Sigmoid colon (tissue), 7 donors: ENCODE measurements at places on chromosomes 1 and 21. TPM values are rescaled to one million over a fixed set of nuclear protein-coding genes. Genes with fewer than 3 reads are reported as not detected.

CR1L gene
- not detected for total RNA-seq

DNA sequence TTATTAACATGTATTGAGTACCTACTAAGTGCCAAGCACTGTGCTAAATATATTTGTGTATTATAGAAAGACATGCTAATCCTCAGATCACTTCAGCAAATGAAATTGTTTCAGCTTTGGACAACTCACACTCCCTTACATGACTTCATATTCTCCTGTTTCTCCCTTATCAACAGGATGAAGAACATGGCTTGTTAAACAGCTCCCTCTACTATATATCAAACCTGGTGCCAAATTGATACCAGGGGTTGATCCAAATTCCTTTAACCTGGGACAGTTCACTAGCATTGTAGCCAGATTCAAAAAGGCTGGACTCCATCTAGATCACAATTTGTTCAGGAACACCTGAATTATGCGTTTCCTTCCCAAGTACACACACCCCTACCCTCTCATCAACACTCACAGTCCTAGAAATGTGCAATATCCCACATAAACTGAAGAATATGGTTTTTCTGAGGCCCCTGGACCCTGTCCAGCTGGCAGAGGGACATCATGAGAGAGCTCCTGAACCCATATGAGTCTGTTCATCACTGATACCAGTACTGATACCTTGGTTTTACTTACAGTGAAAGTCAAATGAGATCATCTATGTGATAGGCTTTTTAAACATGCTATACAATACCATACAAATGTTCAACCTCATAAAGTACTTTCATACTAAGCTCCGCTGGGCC is 47.0 kb upstream of the PALMD start:
- DNase-seq: no peak

GRCh38 chr1:85339656-85340399 is 63.4 kb upstream of the BCL10 start:
- DNase-seq: no peak

- no peak for DNase-seq
These were observed 761.9 kb upstream of the CXADR start for GRCh38 chr21:16750926-16751325.

DNA sequence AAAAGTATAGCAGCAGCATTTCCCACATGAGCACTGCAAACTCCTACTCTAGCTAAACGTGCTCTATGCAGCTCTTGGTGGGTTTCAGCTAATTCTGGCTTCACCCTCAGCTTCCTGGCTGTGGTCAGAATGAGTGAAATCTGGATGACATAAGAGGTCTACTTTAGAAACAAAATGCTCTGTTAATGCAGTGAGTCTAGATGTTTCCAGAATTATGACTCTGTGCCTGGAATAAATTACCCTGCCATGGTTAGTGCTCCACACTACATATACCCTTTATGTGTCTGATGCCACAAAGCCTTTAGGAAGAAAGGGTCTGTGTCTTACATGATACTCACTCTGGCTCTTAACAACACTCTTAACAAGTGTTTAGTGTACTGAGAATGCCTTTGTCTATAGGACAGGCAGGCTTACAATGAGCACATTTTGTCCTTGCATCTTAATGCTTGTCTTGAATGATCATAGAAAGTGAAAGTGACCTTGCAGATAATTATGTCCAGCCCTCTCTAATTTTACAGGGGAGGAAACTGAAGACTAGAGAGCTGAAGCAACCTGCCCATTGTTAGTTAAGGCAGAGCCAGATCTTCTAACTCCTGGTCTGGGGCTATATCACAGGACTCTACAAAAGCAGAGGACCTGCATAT is 9.2 kb downstream of the S100A10 start:
- DNase-seq: no peak

SH3D21 gene
- 3.0 TPM for total RNA-seq

DNA sequence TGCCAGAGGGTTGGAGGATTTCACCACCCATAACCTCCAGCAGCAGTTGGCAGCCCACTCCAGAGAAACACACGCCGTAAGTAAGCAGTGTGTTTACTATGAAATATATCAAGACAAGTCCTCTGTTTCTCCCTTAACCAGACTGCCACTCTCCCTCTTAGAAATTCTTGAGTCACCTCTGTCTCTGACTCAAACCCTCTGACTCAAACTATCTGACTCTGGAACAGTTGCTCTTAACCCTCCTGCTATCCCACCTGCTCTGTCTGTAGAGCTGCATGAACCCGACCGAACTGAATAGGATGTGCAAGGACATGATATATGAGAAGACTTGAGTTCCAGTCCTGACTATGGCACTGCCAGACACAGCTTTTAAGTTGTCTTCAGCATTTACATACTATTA is 14.1 kb downstream of the INPP5B start:
- DNase-seq: no peak
